ENCODE measurements at places on chromosomes 13 and 19.

DNA sequence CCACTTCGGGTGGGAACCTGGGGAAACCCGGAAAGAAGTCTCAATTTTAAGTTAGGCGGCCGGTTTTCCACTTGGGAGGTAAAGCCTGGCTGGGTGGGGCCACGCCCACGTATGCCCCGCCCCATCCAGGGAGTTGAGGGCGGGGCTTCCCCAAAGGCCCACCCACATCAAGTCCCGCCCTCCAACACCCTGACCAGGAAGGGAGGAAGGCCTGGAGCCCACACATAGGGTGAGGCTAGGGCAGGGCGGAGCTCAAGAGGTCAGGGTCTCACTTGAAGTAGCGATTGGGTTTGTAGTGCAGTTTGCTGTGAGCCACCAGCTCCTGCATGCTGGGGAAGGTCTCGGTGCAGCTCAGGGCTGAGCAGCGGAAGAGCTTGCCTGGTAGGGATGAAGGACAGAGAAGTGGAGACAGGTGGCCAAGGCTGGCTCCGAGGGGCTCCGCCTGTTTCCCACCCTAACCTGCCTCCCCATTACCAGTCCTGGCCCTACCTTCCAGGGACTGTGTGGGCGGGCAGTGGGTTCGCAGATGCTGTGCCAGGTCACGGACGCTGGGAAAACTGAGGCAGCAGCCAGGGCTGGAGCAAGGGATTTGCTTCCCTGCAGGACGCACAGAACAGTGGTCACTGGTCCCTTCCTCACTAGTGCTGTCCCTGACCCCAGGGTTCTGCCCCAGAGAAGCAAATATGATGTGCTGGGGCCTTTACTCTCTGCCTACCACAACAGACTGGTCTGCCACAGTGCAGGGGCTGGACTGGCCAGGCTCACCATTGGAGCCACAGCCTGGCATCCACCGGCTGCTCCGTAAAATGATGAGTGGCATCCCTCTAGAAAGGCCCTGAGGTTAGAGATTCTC is 1.6 kb downstream of the ZNF414 start:
- DNase-seq: no peak

DNA sequence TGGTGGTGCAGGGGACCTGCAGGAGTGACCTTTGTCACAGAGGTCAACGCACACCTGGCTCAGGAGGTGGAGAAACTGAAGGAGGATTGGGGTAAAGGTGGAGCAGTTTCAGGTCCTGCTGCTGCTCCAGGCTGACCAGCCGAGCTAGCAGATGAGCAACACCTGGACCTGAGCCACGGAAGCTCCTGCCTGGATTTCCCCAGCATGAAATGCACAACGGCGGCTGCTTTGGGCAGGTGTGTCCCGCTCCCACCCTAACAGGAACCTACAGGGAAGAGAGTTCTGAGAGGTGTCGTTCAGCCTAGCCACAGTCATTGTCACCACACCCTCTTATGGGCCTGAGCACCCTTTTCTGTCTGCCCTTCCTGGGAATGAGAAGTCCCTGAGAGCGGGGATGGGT is 15.7 kb upstream of the CD177 start:
- no peak for DNase-seq

DNA sequence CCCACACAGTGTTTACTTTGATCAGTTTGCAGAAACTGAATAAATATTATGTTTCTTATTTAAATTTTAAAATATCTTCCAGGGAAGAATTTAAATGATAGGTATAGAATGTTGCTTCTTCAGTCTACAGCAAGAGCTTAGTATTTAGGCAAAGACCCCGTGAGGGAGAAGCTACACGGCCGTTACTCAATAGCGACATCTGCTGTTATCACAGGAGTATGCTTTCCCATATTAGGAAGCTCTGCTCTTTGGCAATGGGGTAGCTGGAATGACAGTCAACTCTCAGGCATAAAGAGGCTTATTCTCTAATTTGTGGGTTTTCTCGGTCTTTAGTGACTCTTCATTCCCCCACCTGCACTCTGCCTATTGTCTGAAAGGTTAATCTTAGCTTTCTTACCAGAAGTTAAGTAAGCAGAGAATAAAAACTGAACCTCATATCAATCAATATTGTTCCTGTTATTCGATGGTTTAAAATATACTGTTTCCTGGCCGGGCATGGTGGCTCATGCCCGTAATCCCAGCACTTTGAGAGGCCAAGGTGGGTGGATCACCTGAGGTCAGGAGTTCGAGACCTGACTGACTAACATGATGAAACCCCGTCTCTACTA is 13.2 kb upstream of the LHFPL6 start:
- DNase-seq: no peak

GRCh38 chr13:94382960-94383359 is 96.5 kb downstream of the DCT start:
- DNase-seq: no peak

DNA sequence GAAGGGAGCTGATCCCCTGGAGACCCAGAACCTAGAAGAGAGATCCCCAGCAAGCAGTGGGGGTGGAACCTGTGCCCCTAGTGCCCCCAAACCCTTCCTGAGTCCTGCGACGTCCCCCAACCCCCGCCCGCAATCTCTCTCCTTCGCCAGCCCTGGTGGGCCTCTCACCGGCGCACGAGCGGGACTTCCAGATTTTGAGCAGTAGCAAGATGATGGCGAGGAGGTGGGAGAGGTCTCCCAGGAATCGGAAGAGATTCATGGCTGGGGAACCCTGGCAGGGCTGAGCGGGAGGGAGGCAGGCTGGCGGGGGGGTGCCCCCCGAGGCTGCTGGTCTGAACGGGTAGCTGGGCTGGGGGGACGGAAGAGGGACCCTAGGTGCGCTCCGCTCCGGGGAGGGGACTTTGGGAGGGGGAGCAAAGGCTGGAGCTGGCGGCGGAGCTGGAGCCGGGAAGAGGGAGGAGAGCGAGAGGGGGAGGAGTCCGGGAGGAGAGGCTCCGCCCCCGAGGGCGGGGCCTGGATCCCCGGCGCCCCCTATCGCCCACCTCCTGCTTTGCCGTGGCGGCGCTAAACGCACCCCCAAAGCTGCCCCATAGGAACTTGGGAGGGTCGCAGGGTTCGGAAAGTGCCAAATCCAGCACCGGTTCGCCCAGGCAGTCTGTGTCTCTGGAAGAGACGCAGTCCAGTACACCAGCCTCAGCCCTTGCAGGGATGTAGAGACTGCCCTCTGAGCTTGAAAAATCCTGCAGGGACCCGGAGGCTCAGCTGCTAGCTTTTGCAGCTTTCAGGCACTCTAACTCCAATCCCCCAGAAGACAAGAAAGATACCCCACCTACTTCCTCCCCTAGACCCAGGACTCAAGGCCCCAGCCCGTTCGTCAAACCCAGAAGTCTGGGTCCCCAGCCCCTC is at the start of gene KDELR1:
Gene KDELR1, minus strand, starts transcription at position 452 of the 906 bp plus-strand sequence. Its CDS starts 193 bp downstream, at position 259.
- DNase-seq: no peak

- no peak for DNase-seq
Observed at GRCh38 chr19:14459703-14460102, 15.5 kb downstream of the PTGER1 start.

- no peak for DNase-seq
Observed at GRCh38 chr13:58617880-58618665, 986.5 kb downstream of the PCDH17 start.

GRCh38 chr19:38263689-38264485 is 486 bp upstream of the SPINT2 start:
- no peak for DNase-seq

- no peak for DNase-seq
Observed at GRCh38 chr13:40644838-40645604, 21.4 kb downstream of the FOXO1 start.

DNA sequence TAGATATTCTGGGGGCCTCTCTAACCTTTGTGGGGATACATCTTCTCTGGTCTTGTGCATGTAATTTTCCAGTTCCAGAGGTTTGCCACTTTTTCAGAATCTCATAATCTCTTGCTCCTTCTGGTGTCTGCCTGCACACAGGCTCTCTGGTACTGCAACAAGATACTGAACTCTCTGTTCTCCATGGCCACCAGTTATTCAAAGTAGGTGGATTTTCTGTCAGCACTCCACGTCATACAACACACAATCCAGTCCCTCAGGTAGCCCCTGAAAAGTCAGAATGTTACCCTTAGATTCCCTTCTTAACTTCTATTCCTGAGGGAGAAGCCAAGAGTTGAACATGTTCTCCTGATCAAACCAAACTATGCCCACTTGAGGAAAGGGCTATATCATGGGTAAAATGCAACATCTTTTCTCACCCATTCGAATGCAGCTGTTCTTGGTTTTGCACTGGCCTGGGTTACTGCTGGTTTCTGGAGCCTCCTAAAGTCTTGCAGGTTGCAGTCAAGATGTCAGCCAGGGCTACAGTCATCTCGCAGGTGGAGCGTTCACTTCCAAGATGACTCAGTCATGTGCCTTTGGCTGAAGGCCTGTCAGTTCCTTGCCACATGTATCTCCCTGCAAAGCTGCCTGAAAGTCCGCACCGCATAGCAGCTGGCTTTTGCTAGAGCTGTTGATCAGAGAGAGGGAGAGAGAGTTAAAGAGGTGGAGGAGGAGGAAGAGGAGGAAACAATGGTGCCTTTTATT is 57.7 kb upstream of the TUBA3C start:
- no peak for DNase-seq

GRCh38 chr13:112193463-112194166 is 126.7 kb downstream of the SOX1 start:
- DNase-seq: no peak

DNA sequence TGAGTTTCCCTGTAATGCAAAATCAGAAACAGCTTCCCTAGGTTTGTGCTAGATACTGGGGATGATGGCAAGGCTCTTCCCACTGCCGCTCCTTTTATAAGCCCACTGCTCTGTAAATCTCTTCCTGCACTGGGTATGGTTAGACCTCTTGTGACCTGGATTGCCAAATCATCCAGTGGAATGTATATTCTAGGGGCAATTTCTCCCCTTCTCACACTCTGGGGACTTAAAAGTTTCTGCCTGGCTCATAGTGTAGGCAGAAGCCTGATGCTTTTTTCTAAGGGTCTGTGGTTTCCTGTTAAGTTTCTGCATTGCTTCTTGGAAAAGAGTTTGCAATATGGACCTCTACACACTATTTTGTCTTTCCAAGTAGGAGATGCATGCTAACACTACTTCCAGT is 1582.0 kb upstream of the PCDH20 start:
- DNase-seq: no peak

DNA sequence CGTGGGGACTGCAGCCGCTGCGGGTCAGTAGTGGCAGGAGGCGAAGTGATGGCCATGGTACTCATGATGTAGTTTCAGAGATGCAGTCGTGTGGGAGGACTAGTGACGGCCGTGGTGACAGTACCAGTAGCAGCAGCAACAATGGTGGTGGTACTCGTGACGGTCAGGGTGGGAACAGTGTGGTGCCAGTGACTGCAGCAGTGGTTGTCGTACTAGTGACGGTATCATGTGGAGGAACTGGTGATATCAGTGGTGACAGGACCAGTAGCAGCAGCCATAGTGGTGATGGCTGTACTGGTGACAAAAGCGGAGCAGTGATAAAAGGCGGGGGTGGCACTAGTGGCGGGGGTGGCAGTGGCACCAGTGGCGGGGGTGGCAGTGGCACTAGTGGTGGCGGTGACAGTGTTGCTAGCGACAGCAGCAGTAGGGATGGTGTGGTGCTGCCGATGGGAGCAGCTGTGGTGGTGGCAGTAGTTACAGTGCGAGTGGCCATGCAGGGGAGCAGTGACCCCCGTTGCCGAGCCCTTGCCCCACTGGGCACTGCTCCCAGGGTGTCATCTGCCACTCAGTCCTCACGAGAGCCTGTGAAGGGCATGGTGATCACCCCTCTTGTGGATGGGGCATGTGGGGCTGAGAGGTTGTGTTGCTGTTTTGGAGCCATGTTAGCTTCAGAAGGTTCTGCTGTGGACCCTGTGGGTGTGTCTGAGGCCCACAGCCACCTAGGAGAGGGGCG is 22.7 kb downstream of the ADPRHL1 start:
- DNase-seq: no peak

GRCh38 chr13:65417953-65418352 is 1812.2 kb downstream of the PCDH9 start:
- DNase-seq: no peak

- DNase-seq: no peak
Observed at GRCh38 chr13:44140888-44141724, 232.5 kb upstream of the SERP2 start.

- no peak for DNase-seq
Observed at GRCh38 chr13:72678312-72678711, 49.1 kb downstream of the MZT1 start.

DNA sequence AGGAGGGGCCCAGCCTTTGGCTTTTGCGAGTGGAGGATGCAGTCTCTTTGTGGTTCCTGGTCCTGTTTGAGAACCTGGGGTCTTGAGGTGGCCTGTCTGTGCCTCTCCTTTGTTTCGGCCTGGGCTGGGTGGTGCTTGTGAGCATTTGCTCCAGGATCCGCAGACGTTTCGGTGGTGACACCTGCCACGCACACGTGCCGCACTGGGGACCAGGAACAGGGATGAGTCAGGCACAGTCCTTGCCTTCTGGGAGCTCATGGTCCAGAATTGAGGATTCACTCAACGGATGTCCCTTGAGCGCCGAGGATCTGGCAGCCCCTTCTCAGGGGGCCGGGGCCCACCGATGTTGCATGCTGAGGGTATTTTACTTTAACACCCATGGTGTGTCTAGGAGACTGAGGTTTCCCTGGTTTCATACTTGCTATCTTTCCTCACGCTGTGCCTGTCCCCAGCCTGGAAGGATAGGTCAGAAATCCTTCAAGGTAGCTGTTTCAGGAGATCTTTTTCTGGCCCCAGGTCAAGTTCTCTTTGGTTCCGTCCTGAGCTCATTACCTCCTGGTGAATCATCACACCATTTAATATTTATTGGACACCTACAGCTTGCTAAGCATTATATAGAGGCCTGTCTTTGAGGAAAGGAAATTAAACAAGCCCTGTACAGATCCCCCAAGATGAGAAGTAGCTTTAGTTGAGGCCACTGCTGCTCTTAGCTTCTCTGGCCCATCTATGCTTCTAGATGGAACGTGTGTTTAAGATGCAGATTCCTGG is 5.1 kb downstream of the HDGFL2 start:
- DNase-seq: no peak

- no peak for DNase-seq
Observed at GRCh38 chr19:3984584-3984907, 717 bp downstream of the EEF2 start.

DNA sequence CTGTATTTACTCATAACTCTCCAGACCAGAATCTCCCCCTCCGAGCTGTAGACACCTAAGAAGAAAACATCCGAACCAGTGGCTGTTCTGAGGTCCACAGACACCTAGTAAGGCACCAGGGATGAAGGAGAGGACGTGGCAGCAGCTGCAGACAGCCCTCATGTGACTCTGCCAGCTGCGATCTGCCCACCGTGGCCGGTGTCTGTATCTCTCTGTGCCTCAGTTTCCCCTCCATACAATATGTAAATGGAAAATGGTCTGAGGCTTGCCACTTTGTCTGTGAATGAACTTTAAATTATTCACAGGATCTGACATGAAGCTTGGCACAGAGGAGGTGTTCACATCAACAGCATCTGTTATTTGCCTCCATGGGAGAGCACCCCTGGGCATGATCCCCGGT is 2.4 kb downstream of the CEACAM4 start:
- DNase-seq: no peak

DNA sequence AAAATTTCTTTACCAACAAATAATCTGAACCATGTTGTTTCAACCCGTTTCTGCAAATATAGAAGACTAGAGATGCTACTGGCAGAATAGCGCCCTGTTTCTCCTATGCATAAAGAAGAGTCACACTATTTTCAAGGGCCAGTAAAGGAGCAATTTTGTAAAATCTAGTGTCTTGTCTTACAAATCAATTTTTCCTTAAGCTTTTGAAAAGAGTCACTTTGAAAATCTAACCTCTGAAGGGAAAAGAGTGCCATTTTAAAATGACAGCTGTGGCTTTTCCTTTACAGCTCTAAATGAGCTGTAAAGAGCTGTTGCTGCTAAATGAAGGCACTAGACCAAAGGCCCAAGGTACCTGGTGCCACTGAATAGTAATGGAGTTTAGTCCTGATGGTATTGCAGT is 16.9 kb upstream of the GTF2F2 start:
- no peak for DNase-seq
